CD14-positive monocyte (primary cell): ENCODE measurements at places on chromosomes 2 and 18. TPM values are rescaled to one million over a fixed set of nuclear protein-coding genes. Genes with fewer than 3 reads are reported as not detected.

DNA sequence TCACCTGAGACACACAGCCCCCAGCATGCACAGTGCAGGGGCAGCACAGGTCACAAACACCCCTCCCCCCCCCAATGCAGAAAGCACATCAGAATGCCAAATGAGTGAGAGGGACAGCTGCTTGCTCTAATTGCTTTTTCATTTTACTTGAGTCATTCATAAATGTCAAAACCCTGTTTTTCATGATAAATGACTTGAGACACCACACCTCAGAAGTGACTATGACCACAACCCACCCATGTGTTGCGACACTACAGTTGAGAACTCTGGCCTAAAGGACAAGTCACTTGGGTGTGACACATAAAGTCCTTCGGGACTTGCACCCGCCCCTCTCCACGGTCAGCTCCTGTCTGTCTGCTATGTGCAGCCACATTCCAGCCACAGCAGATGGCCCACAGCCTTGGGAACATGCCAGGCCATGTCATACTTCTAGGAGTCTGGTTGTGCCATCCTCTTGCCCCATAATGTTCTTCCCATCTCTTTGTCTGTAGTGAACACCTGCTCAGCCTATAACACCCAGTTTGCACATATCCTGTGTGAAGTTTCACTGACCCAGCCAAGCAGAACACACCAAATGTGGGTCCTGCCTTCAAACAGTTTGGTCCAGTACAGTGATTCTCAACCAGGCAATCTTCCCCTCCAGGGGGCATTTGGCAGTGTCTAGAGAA lies 30.2 kb upstream of the RIOK3 start:
- DNase-seq, result peak; percentile 97

DNA sequence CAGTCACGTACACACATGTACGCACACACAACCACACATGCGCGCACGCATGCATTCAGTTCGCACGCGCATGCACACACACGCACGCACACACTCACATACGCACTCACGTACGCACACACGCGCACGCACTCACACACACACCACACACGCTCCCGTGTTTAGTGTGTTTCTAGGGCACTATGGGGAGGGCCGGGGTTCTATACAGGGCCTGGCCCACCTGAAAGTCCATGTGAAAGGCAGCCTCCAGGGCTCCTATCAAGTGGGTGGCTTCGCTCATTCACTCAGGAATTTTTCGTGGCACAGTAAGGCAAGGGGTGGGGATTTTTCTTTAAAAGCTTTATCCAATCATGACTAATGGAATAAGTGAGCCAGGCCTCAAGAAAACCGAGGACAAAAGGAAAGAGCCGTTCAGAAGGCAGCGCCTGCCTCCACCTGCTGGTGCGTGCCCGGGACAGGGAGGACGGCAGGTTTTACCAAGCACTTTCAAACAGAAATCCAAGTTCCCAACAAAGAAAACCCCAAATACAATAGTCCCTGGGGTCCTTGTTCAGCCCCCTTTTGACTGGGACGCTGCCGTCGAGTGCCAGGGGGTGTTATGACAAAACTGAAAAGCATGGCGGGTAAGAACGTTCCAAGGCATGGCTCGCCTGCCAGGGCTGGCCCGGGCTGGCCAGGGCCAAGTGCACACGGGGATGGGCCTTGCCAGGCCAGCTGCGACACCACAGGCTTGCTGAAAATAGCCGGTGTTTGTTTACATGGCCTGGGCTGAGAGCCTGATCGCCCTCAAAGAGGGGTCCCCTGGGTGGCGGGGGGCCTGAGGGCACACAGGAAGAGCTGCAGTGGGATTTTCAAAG lies 110.0 kb downstream of the HDAC4 start:
- no peak for DNase-seq

RGPD3 gene
- 0.05 and 0.25 TPM in 2 replicates for polyA plus RNA-seq

DNA sequence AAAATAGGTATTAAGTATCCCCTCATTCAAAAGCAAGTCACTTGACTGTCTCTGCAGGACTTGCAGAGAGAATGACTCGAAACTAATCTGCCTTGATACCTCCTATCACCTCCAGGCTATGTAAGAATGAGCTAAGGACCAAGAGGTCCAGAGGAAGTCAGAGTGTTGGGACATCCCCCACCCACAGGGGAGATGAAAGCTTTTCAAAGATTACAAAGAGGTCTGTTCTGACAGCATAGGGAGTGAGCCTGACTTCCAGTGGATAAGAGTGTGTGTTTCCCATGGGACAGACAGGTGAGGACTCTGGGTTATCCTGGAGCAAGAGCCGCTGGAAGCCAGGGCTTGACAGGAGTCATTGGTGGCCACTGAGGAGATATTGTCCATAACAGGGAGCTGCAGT lies 85.0 kb upstream of the TACR1 start:
- no peak for DNase-seq

DNA sequence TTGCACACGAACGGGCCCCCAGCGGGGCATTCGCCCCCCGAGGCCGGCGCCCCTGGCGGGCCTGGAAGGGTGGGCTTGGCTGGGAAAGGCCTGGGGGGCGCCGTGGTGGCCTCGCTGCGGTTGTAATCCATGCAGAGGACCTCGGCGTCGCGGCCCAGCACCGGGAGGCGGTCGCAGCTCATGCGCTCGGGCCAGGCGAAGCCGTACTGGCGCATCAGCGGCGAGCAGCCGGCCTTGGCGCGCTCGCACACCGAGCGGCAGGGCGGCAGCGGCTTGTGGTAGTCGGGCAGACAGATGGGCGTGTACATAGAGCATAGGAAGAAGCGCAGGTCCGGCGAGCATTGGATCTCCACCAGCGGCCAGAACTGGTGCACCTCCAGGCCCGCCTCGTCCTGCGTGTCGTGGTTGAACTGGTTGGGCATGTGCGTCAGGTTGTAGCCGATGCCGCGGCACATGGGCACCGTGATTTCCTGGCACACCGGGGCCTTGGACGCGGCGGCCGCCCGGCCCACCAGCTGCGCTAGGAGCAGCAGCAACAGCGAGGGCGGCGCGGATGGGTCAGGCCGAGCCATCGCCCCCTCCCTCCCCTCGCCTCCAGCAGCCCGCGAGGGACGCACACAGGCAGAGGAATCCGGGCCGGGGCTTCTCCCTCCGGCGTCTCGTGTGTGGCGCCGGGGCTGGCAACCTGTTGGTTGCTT lies 1.4 kb downstream of the FZD5 start:
- DNase-seq, result peak; percentile 39

ADI1 gene
- polyA plus RNA-seq, result 22.6 and 30.5 TPM in 2 replicates

DNA sequence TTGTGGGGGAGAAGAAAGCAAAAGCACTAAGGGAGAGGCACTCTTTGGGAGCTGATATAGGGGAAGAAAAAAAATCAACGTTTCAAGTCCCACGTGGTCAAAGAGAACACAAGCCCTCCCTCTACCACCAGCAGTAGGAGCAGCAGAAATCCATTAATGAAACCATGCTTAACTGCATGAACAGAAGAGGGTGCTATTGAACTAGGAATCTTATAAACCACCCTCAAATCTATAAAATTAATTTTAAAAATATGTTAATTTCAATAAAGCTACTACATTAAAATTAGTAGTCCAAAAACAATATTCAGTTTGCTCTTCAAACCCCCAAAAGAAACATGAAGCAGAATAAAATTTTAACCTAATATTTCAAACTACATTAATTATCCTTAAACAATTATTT lies 147.8 kb downstream of the TMEM18 start:
- DNase-seq, result no peak

DNA sequence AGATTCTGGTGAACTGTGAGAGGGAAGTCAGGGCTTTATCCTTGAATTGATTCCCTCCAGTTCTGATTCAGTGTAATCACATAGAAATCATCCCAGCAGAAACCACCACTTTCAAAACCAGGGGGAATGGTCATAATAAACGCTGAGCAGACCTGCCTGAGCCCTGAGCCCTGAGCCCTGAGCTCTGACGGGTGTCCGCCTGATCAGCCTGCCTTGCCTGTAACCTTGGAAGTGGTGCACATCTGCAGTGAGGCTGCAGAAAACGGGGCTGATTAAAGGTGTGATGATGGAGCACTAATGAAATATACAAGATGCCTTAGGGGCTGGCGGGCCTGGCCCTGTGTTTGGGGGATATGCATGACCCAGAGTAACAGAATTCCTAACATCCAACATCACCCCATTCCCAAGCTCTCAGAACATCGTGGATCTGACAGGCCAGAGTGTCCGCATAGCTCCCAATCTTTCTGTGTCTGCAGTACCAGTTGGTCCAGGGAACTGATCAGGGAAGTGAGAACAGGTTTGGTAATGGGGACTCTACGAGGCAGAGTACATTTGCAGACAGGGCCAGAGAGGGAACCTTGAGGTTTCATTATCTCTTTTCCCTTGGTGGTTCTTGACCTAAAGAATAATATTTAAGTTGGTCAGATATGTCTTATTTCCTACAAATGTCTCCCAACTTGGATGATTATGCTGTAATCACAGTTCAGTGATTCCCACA lies 37.8 kb downstream of the KCTD18 start:
- no peak for DNase-seq

GRCh38 chr2:29193681-29194080 lies 78.5 kb downstream of the CLIP4 start:
- DNase-seq, result peak; percentile 20

DNA sequence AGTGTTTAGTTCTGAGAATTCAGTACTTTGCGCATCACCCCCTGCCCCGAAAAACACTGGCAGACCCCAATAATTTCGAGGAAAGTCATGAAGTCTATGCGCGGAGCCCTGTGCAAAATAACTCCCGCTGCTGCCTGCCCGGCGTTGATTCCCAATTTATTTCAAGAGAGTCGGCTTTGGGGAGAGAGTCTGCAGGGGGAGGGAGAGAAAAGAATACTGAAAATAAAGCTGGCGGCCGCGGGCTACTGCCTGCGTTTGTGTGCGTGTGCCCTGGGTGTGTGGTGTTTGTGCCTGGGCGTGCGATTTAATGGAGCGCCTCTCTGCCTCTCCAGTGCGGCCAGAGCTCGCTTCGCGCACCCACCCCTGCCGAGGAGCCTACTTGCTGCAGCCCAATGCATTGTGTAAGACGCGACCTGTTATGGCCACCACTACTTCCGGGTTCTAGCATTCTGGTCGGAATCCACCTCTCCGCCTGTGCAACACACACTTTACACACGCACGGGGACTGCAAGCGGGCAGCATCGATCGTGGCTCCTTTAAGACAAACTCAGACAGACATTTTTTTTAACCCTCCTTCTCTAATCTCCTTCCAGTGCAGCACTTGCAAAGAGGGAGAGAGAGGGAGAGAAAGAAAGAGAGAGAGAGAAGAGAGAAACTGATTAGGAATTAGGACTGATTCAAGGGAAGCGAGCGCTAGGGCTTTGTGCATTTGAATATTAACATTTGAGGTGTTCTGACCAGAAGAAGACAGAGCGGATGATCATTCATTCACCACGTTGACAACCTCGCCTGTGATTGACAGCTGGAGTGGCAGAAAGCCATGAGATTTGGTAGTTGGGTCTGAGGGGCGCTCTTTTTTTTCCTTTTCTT lies at the start of gene MEIS1:
TSS of gene MEIS1 (plus strand) at position 447 of the 870 bp plus-strand sequence. CDS start 732 bp downstream, outside the sequence.
- peak; percentile 66 for DNase-seq

FIGN gene
- not detected for polyA plus RNA-seq

- no peak for DNase-seq
Observed at GRCh38 chr2:159998961-159999360, 63.5 kb downstream of the PLA2R1 start.

DNA sequence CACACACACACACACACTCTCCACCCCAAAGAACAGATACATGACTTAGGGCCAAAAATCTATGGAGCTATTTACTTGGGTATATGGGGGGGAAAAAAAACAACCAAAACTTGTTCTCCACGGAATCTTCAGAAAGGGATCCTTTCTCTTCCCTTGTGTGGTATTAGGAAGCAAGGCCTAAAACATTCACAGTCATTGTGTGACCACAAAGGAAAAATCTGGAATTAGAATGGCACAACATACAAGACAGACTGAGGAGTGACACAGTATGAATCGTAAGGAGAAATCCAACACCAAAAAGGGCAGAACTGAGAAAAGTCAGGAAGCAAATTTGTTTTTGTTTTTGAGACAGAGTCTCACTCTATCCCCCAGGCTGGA lies 70.3 kb downstream of the ASXL2 start:
- no peak for DNase-seq

DNA sequence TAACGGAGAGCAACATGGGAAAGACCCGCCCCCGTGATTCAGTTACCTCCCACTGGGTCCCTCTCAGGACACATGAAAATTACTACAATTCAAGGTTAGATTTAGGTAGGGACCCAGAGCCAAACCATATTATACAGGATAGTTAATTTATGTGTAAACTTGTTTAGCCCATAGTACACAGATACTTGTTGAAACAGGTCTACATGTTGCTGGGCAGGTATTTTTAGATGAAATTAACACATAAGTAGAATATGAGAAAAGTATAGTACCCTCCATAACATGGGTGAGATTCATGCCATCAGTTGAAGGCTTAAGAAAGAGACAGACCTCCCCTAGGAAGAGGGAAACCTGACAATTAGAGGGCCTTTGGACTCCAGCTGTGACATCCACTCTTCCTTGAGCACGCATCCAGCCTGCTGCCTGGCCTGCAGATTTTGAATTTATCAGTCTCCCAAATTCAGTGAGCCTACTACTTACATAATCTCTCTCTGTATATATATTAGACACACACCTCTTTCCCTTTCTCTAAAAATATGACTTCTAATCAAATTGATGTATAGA lies 463.5 kb upstream of the NETO1 start:
- no peak for DNase-seq

DNA sequence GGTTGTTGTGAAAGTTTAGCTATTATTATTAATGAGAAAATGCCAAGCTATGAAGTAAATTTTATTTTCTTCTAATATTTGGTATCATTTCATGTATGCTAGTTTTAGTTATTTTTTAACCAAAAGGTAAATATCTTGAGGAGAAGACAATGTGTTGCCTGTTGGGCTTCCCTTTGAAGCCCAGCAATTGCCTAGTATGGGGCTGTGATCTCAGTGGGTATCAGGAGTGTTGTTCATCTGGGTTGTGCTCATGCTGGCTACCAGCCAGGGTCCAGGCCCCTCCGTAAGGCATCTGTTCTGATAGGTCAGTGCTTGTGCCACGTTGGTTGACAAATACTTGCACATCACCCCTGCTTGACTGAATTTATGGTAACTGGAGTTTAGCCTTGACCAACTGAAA lies 38.0 kb upstream of the DARS1 start:
- DNase-seq, result no peak

- peak; percentile 90 for DNase-seq
Observed at GRCh38 chr2:37634914-37635503, 36.4 kb downstream of the CDC42EP3 start.

LAMA3 gene
- polyA plus RNA-seq, result not detected in 2 replicates

DNA sequence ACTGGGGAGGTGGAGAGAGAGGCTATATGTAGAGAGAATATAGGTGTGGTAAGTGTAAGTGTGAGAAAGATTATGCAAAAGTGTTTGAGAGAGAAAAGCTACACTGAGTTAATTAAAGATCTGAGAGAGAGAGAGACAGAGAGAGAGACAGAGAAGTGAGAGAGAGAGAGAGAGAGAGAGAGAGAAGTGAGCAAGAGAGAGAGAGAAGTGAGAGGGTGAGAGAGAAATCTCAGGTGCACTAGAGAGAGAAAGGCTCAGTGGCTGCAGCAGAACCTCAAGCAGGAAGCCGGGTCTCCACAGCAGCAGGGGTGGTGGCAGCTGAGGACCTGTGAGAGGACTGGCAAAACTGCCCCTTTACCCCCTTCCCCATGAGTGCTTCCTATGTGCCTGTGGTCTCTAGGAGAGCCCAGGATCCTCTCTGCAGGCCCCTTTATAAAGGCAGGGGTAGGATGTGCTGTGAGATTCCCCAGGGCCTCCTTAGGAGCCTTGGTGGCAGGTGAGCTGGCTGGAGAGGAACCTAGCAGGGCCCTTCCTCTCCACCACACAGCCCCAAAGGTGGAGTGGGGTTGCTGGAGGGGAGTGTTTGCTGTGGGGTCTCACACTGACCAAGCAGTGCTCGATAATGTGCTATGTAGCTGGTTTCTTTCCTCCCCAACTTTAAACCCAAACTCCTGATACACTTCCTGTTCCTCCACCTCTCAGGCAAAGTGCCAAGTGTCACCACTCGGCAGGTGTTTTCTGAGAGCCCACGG lies 52.6 kb downstream of the SLC4A5 start:
- DNase-seq, result no peak

HOXD12 gene
- polyA plus RNA-seq, result not detected in 2 replicates
